ENCODE measurements at places on chromosomes 7 and 10.

DNA sequence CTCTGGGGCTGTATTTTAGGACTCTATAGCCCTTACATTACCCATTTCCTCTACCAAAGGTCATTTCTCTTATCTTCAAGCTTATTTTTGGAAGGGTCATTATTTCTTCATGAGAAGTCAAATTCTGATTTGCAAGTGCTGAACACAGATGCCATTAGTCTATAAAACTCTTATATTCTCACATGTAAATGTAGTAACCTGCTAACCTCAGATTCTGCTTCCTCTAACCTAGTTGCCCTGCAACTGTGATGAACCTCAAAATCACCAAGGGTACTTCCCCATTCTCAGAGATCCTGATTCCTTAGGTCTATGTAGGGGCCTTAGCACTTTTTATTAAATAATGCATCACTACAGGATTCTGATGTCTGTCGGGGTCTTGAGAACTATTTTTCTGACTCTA lies 6.3 kb downstream of the FAS start:
- no peak for DNase-seq

- no peak for DNase-seq
Observed at GRCh38 chr10:35452171-35452570, 115.9 kb downstream of the CCNY start.

DNA sequence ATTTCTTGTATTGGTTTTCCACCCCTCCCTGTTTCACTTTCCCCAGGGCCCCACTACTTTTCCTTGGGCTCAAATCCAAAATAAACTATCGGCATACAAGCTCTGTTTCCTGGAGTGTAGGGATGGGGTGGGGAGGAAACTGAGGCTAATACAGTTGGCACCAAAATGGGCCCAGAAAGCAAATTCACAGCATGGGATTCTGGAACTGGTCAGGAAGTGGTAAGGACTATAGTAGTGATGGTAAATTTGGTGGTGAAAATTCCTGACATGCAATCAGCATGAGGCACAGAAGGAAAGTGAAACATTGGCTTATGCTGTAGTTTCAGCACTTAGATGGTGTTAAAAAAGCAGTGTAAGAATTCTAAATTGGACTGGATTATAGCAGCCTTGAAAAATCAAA lies 8.7 kb upstream of the SAMD9L start:
- DNase-seq: no peak

DNA sequence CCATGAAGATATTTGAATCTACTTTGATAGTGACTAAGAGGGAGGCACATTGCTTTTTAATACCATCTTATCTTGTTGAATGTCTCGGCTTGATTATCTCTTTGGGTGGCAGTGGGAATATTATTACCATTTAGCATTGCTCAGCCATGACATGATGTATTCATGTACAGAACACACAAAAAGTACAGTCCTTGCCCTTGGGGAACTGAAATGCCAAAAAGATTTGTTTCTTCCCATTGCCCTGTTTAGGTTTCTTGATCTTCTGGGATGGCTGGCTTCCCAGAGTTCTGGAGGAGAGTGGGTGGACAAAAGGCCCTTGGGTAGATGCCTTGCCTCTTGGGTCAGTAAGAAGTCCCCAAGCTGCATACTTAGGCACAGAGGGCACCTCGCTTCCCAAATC lies 23.8 kb downstream of the SUFU start:
- no peak for DNase-seq

GRCh38 chr7:158957921-158958491 lies 101.6 kb downstream of the DYNC2I1 start:
- DNase-seq: peak; percentile 19

- DNase-seq: no peak
Observed at GRCh38 chr10:72379062-72379461, 24.3 kb upstream of the DNAJB12 start.

DNA sequence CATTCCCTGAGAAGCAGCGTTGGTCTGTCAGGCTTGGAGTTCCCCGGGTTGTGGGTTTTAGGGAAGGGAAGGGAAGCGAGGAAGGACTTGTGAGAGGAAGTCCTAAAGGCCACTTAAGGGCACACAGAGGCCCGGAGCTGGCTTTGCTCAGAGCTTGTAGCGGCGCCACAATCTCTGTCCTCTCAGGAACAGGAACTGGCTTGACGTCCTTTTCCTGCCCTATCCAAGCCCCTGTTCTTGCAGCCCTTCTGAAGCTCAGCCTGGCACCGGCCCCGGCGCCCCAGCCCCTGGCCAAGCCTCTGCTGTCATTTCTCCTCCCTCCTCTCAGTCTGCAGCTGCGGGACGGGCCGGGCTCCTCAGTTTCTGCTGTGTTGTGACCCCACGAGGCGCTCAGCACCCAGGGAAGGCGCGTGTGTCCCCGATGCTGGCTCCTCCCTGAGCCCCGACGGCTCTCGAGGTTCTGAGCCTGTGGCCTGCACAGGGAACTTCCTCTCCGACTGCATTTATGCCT lies at the start of gene GIMAP8:
Gene GIMAP8, plus strand, starts transcription at position 140 of the 511 bp plus-strand sequence. CDS start 16,069 bp downstream, outside the sequence.
- DNase-seq: peak; percentile 64

GRCh38 chr7:135965602-135966001 lies 11.6 kb downstream of the MTPN start:
- DNase-seq: no peak

GRCh38 chr10:4652111-4653010 lies 173.6 kb upstream of the AKR1E2 start:
- DNase-seq: no peak

DNA sequence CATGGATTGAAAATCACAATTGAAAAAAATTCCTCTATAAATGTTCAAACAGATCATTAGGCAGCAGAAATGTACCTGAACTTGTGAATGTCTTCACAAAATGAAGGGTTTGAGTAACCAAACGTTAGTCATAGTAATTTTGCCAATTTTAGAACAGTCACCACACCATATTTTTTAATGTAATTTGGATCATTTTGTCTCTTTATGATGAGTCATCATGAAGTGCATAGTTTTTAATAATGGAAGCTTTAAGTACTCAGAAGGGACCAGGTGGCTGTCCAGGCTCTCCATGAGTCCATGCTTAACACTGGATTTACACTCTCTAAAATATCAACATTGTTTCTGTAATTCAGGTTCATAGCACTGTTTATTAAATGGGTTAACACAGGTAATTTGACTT lies 219.2 kb downstream of the ETV1 start:
- DNase-seq: no peak

DNA sequence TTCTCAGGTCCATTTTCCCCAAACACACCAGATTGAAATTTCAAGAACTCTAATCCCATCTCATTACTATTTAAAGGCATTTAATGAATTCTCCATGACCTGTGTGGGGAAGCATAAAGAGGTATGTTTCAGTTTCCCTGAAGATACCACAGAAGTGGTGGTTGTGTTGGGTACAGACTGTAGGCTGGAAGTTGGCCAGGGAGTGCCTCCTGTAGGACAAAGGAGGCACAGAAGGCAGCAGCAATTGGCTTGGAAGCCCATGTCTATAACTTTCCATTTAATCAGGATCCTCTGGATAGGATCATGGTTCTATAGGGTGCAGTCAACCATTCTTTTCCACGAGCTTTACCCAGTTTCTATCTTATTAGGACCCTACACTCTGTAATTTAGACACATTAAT lies 8.6 kb upstream of the BET1 start:
- no peak for DNase-seq

DNA sequence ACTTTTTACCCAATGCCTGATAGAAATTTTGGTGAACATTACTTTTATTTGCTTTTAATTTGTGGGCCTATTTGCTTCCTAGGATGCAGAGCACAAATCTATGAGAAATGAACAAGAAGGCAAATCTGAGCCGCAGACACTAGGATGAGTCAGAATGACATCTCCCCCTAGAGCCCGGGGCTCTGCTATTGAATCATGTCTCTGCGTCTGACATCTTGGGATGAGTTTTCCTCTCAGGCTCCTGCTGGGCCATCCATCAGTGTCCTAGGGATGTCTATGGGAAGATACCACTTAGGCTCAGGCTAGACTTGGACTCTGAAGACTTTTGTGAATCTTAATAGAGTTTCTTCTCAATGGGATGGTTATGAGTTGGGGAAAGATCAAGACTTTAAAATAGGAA lies 157.3 kb upstream of the MTPN start:
- no peak for DNase-seq

- DNase-seq: no peak
Observed at GRCh38 chr10:84317174-84317573, 11.2 kb upstream of the CCSER2 start.

- no peak for DNase-seq
Observed at GRCh38 chr10:112442063-112442462, 4.7 kb downstream of the ZDHHC6 start.

GRCh38 chr10:1524540-1524939 lies 212.8 kb downstream of the ADARB2 start:
- DNase-seq: no peak

DNA sequence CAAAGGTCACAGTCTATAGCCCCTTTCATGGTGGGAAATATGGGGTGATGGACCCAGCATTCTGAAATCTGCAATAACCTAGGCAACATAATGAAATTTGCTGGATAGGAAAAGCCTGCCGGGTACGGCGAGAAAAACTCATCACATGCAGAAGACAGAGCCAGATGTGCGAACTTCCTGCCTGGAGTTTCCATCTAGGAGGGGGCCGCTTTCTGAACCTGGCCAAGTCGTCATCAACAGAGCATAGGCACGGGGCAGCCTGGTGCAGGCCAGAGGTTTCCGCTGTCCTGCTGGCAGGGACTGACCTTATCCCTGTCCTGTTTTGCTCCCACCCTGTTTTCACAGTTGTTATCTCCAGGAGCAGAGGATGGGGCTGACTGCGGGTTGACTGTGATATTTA lies 27.4 kb downstream of the CCDC3 start:
- no peak for DNase-seq

GRCh38 chr7:22435105-22435504 lies 64.9 kb downstream of the STEAP1B start:
- no peak for DNase-seq

- no peak for DNase-seq
Observed at GRCh38 chr7:91789086-91789485, 91.4 kb downstream of the MTERF1 start.

DNA sequence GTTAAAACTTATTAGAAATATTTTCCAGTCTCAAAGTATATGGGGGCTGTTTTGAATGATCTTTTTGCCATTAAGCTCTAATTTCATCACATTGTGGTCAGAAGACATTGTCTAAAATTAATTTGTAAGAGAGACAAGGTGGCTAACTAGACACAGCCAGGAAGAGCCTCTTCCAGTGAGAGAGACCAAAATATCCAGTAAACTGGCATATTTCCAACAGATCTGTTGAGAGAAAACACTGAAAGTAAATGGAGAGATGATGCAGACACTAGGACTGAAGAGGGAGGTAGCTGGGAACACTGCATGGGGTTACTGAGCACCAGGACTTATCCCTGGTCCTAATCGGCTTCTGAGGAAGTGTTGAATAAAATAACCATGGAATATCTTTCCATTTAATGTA lies 101.5 kb upstream of the TAS2R16 start:
- no peak for DNase-seq

GRCh38 chr7:42226354-42226941 lies 10.6 kb downstream of the GLI3 start:
- no peak for DNase-seq

DNA sequence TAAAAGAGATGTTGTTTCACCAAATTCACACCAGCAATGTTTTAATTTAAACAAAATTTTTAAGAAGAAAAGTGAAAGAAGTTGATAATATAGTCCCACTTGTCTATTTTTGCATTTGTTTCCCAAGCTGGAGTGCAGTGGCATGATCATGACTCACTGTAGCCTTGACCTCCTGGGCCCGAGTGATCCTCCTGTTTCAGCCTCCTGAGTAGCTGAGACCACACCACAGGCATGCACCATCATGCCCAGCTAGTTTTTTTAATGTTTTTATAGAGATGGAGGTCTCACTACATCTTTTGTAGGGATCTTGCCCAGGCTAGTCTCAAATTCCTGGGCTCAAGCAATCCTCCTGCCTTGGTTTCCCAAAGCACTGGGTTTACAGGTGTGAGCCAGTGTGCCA lies 14.1 kb upstream of the NDUFA5 start:
- no peak for DNase-seq

DNA sequence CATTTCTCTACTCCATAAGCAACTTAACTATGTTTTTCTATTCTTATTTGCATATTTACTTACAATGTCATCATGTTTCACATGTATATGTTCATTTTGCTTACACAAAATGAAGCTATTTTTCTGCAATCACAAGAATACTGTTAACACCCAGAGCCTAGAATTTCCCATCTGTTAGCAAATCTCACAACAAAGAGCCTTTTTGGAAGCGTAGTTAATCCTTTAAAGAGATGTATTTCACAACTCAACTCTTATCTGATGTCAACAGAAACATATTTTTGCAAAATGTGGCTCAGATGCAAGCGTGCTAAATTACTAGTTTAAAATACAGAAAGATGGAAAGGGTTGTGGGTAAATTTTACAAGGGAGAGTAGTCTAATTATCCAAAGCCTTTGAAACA lies 110.6 kb upstream of the COL1A2 start:
- no peak for DNase-seq

DNA sequence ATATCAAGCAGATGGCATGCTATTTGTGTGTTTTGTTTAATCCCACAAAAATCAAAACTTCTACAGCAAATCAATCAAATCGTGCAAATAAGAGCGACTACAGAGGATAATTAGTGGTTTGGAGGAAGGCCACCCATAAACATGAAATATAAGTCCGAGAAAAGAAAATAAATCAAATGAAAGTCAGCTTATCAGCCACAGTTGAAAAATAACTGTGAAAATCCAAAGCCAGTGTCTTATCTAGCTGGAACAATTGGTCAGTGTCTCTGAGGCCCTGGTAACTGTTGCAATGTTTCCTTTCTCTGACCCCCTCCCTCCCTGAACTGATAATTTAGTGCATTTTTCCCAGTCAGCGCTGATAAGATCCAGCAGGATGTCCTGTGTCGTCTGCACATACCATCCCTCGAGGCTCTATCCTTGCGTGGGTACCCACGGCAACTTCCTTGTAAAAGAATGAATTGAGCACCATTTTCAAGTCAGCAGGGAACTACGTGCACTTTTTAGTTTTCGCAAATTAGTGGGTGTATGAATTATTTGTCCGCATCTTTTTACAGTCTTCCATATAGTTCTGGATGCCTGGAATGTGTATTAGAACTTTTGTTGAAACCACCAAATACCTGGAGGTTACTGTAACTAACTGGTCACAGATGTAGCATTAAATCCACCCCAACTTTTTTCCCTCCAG lies 10.8 kb upstream of the JCAD start:
- no peak for DNase-seq

GRCh38 chr10:6071181-6072175 lies 9.3 kb upstream of the IL2RA start:
- no peak for DNase-seq
